Activated CD8-positive, alpha-beta T cell treated with anti-CD3 and anti-CD28 coated beads, Interleukin-2, amount 10 ng/mL, durations not matched to agents 7 days and 5 days (primary cell): ENCODE measurements at places on chromosomes 12 and 14.

DNA sequence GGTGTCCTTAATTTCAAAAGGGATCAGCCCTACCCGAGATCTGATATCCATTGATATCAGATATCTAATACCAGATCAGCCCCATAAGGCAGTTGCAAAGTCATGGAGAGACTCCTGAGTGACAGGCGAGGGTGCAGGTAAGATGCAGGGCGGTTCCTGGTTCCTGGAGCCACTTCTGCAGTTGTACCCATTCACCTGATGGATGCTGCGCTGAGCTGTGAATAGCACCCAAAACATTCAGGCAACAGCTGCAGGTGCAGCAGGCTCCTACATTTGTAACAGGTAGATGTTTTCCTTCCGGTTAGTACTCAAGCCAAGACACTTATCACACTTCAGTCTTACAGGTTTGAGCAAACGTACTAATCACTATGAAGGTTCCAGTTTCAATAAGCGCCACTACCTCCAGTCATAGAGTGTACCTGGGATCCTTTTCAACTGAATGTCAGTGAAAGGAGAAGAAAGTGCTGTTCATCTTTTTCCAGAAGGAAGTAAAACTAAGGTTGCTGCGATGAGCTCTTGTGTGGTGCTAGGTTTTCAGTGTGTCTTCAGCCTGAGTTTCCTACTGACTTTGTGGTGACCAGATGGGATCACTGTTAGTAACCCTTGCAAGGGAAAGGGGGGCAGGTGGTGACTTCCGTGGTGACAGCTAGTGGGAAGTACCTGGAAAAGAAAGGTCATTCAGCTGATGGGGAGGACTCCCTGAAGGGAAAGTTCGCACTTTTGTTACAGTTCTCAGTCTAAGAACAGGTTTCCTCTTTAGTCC, 1.9 kb downstream of the ATP6V0A2 start:
- peak; percentile 31 for DNase-seq
- H3K27ac ChIP-seq: peak overlapping the region; percentile 72
- H3K27me3 ChIP-seq: no peaks in the 10 kb centered on the region
- H3K4me1 ChIP-seq: peaks cover 36% of the 10 kb centered on the region
- peak overlapping the region; percentile 81 for H3K4me3 ChIP-seq
- H3K36me3 ChIP-seq: peaks cover 4% of the 10 kb centered on the region

GRCh38 chr12:110937104-110937641, 16.8 kb upstream of the MYL2 start:
- peak; percentile 58 for DNase-seq
- no peak overlapping the region for H3K4me3 ChIP-seq
- peaks cover 9% of the 10 kb centered on the region for H3K27me3 ChIP-seq

DNA sequence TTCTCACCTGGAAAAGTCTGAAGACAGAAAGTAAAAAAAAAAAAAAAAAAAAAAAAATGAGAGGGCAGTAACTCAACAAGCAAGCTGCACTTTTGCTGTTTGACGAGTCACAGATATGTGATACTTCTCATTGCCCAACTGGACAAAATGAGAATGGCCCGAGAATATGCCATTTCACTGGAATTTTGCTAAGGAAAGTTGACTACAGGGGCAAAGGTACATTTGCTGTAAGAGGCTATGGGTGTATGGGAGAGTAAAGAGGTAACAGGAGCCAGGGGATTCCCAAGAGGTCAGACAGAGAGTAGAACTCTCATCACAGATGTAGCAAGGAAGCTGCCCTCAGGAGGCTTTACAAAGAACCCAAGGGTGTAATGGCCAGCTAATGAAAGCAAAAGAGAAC, 22.9 kb downstream of the KIF21A start:
- no peaks in the 10 kb centered on the region for H3K4me1 ChIP-seq
- no peak overlapping the region for H3K27ac ChIP-seq
- no peaks in the 10 kb centered on the region for H3K27me3 ChIP-seq
- H3K4me3 ChIP-seq: no peak overlapping the region
- H3K36me3 ChIP-seq: peaks cover 5% of the 10 kb centered on the region
- DNase-seq: no peak

- H3K27ac ChIP-seq: no peak overlapping the region
- H3K4me1 ChIP-seq: no peaks in the 10 kb centered on the region
- DNase-seq: no peak
- H3K4me3 ChIP-seq: no peak overlapping the region
Observed at GRCh38 chr14:35551081-35551480, 17.1 kb downstream of the INSM2 start.

- H3K4me3 ChIP-seq: no peak overlapping the region
- no peaks in the 10 kb centered on the region for H3K36me3 ChIP-seq
- H3K27ac ChIP-seq: no peak overlapping the region
- H3K4me1 ChIP-seq: no peaks in the 10 kb centered on the region
- DNase-seq: no peak
Observed at GRCh38 chr12:132196038-132196872, 52.0 kb downstream of the NOC4L start.
